ENCODE measurements at places on chromosomes 2 and 18.

DNA sequence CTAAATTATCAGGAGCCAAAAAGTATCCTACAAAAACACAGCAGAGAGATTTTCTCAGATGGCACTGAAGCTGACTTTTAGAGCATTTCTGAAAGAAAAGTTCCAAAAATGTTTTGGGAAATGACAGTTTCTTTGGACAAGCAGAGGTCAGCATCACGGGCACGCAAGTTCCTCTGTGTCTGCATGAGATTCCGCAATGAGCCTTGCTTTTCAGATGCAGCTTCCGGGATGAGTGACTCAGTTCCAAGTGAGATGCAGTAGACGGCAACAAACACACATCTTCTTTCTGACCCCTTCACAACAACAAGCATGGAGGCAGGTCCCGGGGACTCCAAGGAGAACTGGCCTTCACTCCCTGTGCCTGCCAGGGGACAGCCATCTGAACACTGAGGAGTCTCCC is 76.6 kb downstream of the EIPR1 start:
- no peak for DNase-seq

DNA sequence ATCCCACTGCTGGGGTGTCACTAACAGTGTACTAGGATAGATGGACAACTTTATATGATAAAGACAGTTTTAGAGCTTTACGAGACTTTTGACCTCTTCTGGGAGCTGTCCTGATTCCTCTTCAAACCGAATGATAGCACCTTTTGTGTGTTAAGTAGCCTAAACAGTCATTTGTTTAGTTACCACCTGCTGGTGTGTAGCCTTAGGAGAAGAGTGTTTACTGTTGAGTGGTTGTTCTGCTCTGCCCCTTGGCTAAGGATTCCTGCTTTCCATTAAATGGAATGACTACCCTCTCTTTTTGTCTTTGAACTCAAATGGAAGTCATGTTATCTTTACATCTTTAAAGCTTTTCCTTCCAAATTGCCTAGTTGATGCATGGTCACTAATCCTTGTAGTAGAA is 28.0 kb upstream of the MGAT5 start:
- no peak for DNase-seq

- DNase-seq = no peak
Observed at GRCh38 chr2:48258481-48259149, 271.3 kb upstream of the STON1 start.

- peak; percentile 31 for DNase-seq
Observed at GRCh38 chr18:46155641-46156051, 51.5 kb downstream of the HAUS1 start.

GRCh38 chr2:214800180-214800579 is 9.3 kb downstream of the BARD1 start:
- no peak for DNase-seq

- no peak for DNase-seq
Observed at GRCh38 chr18:10049747-10050146, 135.9 kb downstream of the VAPA start.

- DNase-seq = peak; percentile 12
Observed at GRCh38 chr2:71882949-71883472, 264.7 kb downstream of the CYP26B1 start.

- DNase-seq = no peak
Observed at GRCh38 chr2:20524412-20525040, 77.7 kb downstream of the RHOB start.

- DNase-seq = no peak
Observed at GRCh38 chr18:2799369-2799768, 47.4 kb upstream of the EMILIN2 start.

DNA sequence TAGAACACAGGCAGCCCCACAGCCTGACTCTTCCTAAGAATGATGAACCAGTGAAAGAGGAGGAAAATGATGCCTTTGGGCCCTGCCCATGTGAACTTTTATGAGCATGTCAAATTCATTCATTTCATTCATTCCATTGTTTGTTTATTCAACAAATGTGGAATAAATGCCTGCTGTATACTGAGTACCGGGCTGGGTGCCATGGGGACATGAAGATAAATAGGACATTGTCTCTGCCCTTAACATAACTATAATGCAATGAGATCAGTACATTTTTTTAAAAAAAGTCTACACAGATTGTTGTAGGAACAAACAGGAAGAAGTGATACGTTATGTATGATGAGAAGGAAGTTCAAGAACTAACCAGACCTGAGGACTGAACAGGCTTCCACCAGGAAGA is 14.7 kb downstream of the MREG start:
- DNase-seq = no peak

- no peak for DNase-seq
Observed at GRCh38 chr18:7116792-7117389, 706 bp downstream of the LAMA1 start.

- DNase-seq = peak; percentile 95
Observed at GRCh38 chr18:3456686-3457069, 6.7 kb downstream of the TGIF1 start.

DNA sequence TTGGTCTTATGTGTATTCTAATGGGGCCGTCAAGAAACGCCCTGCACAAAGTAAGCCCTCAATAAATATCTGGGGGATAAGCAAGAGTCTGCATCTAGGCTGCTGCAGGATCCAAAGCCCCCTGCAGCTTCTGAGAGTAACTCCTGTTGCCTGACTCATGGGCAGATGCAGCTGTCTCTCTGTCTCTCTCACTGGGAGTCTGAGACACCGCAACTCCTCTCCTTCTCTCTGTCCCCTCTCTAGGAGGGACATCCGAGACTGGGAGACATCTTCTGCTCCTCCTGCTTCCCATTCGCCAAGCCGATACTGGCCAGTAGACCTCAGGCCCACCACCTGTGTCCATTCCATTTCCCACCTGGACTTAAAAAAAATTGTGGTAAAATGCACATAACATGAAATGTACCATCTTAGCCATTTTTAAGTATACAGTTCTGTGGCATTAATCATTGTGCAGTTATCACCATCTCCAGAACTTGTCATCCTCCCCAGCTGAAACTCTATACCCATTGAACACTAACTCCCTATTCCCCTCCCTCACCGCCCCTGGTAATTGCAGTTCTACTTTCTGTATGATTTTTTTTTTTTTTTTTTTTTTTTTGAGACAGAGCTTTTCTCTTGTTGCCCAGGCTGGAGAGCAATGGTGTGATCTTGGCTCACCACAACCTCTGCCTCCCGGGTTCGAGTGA is 20.1 kb downstream of the DYSF start:
- no peak for DNase-seq

GRCh38 chr18:13051159-13051558 is 60.0 kb downstream of the CEP192 start:
- no peak for DNase-seq

- no peak for DNase-seq
Observed at GRCh38 chr18:50189160-50189559, 5.8 kb downstream of the MYO5B start.

DNA sequence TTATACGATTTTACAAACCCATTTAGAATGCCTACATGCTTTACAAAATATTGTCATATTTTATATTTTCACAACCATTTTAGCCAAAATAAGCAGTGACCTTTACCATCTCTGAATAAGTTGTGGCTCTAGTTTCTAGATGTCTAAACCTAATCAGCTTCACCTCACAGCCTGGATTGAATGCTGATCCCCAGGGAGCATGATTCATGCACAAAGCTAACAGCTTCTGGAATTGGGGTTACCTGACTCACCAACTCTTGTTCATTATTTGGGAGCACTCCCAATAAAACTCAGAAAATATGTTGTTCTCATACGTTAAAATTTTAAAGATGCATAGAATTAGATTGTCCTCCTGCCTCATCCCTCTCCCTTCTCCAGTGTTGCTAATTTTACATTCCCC is 611.7 kb upstream of the NETO1 start:
- no peak for DNase-seq

DNA sequence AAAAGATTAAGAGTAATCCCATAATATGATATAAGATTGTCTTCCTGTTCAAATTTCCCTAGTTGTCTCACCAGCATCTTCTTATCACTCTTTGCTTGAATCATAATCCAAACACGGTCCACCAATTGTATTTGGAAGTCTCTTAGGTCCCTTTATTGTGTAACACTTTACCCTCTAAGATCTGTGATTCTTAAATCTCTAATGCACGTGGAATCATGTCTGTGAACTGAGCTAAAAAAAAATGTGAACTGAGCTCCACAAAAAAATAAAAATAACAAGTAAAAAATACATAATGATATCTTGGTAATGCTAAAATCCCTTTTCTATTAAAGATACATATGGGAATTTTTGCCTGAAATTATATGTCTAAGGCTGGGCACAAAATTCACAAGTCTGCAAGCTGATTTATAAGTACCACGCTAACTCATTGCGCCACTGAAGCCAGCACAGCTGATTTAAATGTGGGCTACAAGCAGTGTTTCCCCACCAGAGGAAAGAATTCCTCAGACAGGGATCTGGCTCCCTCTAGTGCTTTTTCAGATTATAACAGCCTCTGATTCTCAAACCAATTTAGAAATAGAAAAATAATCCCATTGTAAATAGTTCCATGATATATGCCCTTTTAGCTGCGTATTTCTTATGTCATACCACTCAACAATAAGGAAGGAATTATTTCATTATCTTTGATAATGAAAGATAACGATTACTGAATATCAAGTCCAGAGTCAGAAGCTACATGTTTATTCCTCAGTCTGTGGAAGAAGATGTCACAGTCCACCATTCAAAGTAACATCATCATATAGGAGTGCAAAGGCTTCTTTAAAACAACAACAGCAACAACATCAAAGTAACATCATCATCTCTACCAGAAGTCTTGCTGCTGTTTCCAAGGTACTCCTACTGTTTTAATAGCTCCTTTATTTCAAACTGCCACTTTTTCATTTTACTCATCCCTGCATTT is 22.9 kb downstream of the RBM43 start:
- DNase-seq = peak; percentile 85

DNA sequence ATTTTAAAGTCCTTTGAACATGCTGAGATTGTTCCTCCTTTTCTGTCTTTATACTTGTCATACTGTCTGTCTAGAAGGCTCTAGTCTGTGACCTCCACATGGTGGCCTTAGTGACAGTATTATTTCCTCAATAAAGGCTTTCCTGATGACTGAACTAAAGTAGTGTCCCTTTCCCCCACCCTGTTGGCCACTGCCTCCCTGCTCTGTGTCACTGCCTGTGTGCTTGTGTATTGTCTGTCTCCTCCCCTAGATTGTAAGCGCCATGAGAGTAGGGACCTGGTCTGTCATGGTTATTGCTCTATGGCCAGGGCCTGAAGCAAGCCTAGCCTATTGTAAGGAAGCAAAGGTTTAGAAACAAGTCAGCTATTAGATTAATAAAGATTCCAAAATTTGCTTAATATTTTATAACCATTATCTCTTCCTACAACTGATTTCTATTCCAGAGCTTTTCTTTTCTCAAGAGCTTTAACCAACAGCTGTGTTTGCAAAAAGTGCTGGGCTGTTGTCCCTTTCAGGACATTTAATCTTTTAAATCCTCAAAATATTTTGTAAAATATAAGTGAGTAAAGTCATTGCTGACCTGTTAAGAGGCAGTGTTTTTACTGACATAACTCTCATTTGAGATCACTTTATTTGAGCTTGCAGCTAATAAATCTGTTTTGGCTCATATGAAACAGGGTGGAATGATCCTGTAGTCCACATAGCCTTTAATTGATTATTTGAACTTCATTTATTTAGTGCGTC is 35.5 kb downstream of the DIS3L2 start:
- DNase-seq = no peak

- no peak for DNase-seq
Observed at GRCh38 chr2:8549273-8549922, 132.5 kb upstream of the ID2 start.

GRCh38 chr2:68203587-68203986 is 45.9 kb downstream of the PNO1 start:
- no peak for DNase-seq

GRCh38 chr2:37614061-37614738 is 57.2 kb downstream of the CDC42EP3 start:
- no peak for DNase-seq

- no peak for DNase-seq
Observed at GRCh38 chr2:2503864-2504418, 172.9 kb upstream of the MYT1L start.

GRCh38 chr2:157856187-157856515 is 20.0 kb downstream of the ACVR1 start:
- DNase-seq = no peak

- no peak for DNase-seq
Observed at GRCh38 chr18:21056545-21056944, 55.1 kb downstream of the ROCK1 start.

GRCh38 chr2:164009756-164010337 is 274.0 kb upstream of the FIGN start:
- DNase-seq = no peak

- no peak for DNase-seq
Observed at GRCh38 chr18:46893360-46893759, 23.9 kb downstream of the PIAS2 start.

GRCh38 chr2:174233771-174234275 is 14.5 kb downstream of the OLA1 start:
- DNase-seq = peak; percentile 12

- DNase-seq = no peak
Observed at GRCh38 chr18:36139245-36139644, 9.5 kb downstream of the ELP2 start.

DNA sequence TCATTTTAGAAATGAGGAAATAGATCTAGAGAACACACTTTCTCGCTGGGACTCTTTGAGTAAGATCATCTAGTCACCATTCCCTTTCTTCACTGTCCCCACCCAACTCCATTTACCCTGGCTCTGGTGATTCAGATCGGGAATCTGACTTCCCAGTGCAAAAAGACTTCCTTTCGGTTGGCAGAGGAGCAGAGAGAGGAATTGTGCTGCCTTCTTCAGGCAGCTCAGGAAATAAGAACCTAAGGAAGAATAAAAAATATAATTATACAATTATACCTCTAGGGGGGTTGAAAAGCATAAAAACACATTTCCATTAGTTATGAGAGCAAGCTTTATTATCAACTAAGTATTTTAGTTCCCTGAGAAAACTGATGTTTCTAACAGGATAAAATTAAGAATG is 9.3 kb upstream of the MPP4 start:
- no peak for DNase-seq

DNA sequence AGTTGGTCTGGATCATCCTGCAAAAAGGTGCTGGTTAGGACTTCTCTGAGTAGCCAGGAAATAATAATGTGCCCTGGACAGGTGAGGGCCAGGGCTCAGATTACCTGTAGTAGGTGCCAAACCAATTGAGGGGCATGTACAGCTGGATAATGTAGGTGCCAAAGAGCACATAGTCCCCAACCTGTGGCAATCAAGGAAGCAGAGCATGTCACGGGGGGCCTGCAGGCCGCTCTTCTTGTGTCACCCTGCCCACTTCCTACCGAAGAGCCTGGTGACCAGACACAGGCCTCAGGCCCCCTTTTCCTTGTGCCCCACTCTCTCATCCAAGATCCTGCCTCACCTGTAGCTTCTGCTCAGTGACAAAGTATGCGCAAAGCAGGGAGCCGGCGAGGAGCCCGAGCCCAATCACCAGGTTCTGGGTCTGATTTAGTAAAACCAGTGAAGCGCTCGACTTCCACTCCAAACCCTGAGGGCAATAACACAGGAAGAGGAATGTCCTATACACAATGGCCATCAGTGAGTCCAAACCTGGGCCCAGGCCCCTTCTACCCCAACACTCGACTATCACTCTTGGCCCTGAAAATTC is 5.2 kb downstream of the ABCB6 start:
- DNase-seq = no peak

- no peak for DNase-seq
Observed at GRCh38 chr2:176760439-176760838, 452.2 kb upstream of the HNRNPA3 start.
